G401 (cell line): ENCODE measurements at places on chromosomes 6 and 20. TPM values are rescaled to one million over a fixed set of nuclear protein-coding genes. Genes with fewer than 3 reads are reported as not detected.

Gene AK9
- 0.92 and 1.2 TPM in 2 replicates for total RNA-seq

Gene NMBR
- total RNA-seq: not detected in 2 replicates

Gene C6orf136
- 5.3 and 11.7 TPM in 2 replicates for total RNA-seq

Gene PRICKLE4
- total RNA-seq: 7.7 TPM in 1 of 2 replicates, not detected in the other

Gene GSTA2
- total RNA-seq: not detected in 2 replicates

Gene ZNF831
- not detected in 2 replicates for total RNA-seq

Gene CDSN
- not detected in 2 replicates for total RNA-seq
